ENCODE measurements at places on chromosomes 4 and X. TPM values are rescaled to one million over a fixed set of nuclear protein-coding genes. Genes with fewer than 3 reads are reported as not detected.
A peak's percentile ranks its signal among the peaks of the same experiment; 100 is the strongest.

GRCh38 chr4:130542953-130543352 is 1447.0 kb downstream of the C4orf33 start:
- no peak for DNase-seq
- no peak overlapping the region for H3K4me3 ChIP-seq
- H3K27ac ChIP-seq: no peak overlapping the region
- no peaks in the 10 kb centered on the region for H3K27me3 ChIP-seq
- H3K36me3 ChIP-seq: peaks cover 4% of the 10 kb centered on the region
- H3K4me1 ChIP-seq: no peaks in the 10 kb centered on the region

DNA sequence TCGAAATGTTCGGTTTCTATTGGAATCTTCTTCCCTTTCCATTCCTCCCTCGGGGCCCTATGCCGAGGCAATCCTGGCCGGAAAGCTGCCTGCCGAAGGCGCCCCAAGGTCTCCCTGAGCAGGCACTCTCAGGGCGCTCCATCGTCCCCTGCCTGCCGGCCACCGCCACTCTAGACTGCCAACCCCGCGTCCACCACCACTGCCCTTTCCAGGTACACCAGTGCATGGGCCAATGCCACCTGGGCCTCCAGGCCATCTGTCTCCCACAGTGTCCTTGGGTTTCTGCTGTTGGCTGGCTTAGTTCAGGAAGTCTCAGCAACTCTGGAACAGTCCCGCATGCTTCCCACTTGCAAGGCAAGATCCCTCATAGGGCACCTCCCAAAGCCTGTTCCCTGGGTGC is 14.6 kb downstream of the CTAG1A start:
- no peak overlapping the region for H3K4me3 ChIP-seq
- H3K27ac ChIP-seq: no peak overlapping the region
- H3K36me3 ChIP-seq: no peaks in the 10 kb centered on the region
- H3K27me3 ChIP-seq: peaks cover 2% of the 10 kb centered on the region
- H3K4me1 ChIP-seq: peaks cover 10% of the 10 kb centered on the region
- DNase-seq: peak; percentile 31

DNA sequence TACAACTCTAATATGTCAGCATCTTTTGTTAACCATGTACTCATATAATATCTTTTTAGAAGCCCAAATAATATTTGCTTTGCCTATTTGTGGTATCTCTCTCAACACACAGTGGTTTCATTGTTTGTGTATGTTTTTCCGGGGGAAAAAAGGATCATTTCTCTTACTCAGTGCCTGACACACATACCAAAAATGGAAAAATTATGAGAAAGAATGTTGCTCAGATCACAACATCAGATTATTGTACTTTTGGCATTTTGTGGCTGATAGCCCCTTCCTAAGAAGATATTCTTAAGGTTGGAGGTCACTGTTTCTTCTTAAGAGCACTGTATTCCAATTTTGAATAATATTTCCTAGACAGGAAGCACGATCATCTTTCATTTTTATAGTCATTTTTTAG is 93.6 kb downstream of the PDLIM5 start:
- H3K27me3 ChIP-seq: no peaks in the 10 kb centered on the region
- no peaks in the 10 kb centered on the region for H3K36me3 ChIP-seq
- no peak for DNase-seq
- H3K4me3 ChIP-seq: no peak overlapping the region
- H3K4me1 ChIP-seq: no peaks in the 10 kb centered on the region

DNA sequence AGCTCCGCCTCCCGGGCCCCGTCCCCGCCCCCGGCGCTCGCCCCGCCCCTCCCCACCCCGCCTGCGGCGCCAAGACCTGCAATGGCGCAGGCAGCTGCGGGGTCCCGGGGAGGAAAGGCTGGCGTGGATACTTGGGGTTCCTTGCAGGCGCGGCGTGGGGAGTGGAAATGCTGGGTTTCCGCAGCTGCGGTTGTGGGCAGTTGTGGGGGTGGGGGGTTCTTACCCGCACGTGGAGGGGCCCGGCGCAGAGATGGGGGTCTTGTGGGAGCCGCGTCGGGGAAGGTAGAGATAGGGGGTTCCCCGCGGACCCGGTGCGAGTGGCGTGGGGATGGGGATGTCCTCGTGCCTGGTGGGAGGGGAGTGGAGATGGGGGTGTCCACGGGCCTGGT is 680 bp upstream of the ASMTL start:
- peaks cover 25% of the 10 kb centered on the region for H3K4me1 ChIP-seq
- H3K27ac ChIP-seq: peak overlapping the region; percentile 1
- H3K27me3 ChIP-seq: no peaks in the 10 kb centered on the region
- H3K36me3 ChIP-seq: peaks cover 18% of the 10 kb centered on the region
- DNase-seq: peak; percentile 85

DNA sequence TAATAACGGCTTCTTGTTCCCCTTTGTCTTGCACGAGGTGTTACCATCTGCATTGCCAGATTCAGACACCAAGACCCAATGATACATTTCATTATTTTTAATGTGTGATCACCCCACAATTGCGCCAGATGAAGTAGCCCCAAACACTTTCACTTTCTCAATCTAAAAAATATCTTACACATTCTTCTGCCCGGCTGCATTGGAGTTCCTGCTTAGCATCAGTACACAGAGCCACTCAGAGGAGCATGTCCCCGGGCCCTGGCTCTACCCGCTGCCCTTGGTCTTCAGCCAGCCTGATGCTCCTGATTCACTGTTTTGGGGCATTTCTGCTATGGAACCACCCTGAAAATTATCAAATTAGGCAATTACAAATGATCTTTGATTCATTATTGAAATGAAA is 66.0 kb upstream of the TENM3 start:
- no peak overlapping the region for H3K4me3 ChIP-seq
- H3K27me3 ChIP-seq: no peaks in the 10 kb centered on the region
- no peak overlapping the region for H3K27ac ChIP-seq

GRCh38 chr4:40918330-40918729 is 168.6 kb downstream of the NSUN7 start:
- H3K27me3 ChIP-seq: peaks cover 3% of the 10 kb centered on the region
- no peaks in the 10 kb centered on the region for H3K4me1 ChIP-seq
- H3K27ac ChIP-seq: no peak overlapping the region

DNA sequence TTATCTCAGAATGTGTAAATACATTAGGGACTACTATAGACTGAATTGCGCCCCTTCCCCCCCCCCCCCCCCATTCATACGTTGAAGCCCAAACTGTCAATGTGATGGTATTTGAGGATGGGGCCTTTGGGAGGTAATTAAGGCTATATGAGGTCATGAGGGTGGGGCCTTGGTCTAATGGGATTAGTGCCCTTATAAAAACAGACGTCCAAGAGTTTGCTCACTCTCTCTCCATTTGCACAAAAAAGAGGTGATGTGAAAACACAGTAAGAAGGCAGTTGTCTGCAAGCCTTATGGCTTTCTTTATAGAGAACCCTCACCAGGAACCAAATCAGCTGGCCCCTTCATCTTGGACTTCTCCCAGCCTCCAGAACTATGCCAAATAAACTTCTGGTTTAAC is 15.3 kb downstream of the SPACA5 start:
- H3K27ac ChIP-seq: no peak overlapping the region
- no peaks in the 10 kb centered on the region for H3K36me3 ChIP-seq
- DNase-seq: no peak
- H3K4me3 ChIP-seq: no peak overlapping the region

GRCh38 chrX:49176421-49177326 is 5.0 kb downstream of the PLP2 start:
- H3K36me3 ChIP-seq: peaks cover 6% of the 10 kb centered on the region
- no peak for DNase-seq
- no peak overlapping the region for H3K27ac ChIP-seq
- no peaks in the 10 kb centered on the region for H3K27me3 ChIP-seq
- H3K4me1 ChIP-seq: no peaks in the 10 kb centered on the region

DNA sequence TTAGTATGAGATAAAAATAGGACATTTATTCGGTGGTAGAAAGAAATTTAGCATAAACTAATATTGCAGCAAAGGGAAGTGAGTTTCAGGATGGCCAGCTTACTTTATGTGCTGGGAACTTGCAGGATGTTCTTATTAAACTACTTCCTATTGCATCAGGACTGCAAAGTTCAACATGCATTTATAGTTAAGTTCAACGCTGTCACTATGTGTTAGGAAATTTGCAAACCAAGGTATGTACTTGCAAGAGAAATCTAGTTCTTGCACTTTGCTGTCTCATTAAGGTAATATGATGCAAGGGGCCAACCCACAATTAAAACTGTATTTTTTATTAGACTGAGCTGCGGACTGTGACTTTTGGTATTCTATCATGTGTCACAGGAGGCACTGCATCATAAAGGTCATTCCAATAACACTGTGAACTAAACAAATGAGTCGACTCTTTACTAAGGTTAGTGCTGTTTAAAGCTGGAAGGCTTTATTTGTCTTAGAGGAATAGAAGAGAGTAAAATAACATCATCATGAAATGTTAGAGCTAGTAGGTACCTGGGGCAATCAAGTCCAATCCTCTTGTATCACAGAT is 1525.7 kb upstream of the TENM3 start:
- H3K27ac ChIP-seq: no peak overlapping the region
- no peaks in the 10 kb centered on the region for H3K4me1 ChIP-seq
- no peaks in the 10 kb centered on the region for H3K27me3 ChIP-seq
- H3K36me3 ChIP-seq: no peaks in the 10 kb centered on the region

DNA sequence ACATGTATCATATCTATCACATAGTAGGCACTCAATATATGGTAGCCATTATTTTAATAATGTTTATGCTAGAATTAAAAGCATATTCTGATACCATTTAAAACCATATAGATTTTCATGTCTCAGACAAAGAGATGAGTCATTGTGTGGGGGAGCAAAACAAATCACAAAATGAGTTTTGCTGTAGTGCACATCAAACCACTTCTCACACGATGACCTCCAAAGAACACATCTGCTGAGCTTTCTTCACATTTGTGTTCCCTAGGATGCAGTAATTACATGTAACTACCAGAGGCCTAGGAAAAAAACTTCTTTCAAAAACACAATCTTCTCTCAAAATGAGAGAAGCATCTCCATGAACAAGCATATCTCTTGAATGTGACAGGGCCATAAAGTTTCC is 56.1 kb upstream of the BRS3 start:
- H3K27me3 ChIP-seq: peaks cover 22% of the 10 kb centered on the region
- H3K27ac ChIP-seq: no peak overlapping the region
- DNase-seq: no peak
- no peak overlapping the region for H3K4me3 ChIP-seq

DNA sequence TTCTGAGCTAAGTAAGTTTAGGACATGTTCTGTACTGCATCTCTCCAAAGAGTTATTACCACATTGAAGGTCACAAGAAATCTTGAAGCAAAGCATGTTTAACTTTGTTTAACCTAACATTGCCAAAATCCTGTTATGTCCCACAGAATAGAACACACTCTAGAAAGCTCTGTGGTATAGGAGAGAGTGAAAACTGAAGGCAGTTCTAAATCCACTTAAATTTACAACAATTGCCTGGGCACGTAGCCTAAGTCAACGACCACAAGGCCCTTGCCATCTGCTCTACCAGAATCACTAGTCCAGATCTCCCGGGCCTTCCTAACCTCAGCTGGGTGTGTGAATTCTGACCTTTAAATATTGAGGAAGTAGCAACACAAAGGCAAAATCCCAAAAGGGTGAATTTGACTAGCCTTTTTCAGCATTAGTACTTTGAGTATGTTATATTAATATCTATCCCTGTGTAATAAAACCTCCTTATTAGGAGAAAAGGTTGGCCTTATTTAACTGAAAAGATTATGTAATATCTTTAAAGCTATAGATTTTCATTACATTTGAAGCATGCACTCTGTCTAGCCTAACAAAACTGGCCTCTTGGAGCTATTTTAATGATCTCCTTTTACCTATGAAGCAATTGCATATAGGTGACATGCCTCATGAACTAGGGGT is 4.5 kb upstream of the MAML3 start:
- no peak for DNase-seq
- no peaks in the 10 kb centered on the region for H3K36me3 ChIP-seq
- no peak overlapping the region for H3K4me3 ChIP-seq
- H3K4me1 ChIP-seq: peaks cover 15% of the 10 kb centered on the region
- H3K27me3 ChIP-seq: peaks cover 24% of the 10 kb centered on the region

- DNase-seq: no peak
- H3K27ac ChIP-seq: no peak overlapping the region
- no peak overlapping the region for H3K4me3 ChIP-seq
- no peaks in the 10 kb centered on the region for H3K4me1 ChIP-seq
- peaks cover 11% of the 10 kb centered on the region for H3K27me3 ChIP-seq
- H3K36me3 ChIP-seq: peaks cover 5% of the 10 kb centered on the region
These were observed 7.1 kb downstream of the RASSF6 start for GRCh38 chr4:73613130-73613529.

DNA sequence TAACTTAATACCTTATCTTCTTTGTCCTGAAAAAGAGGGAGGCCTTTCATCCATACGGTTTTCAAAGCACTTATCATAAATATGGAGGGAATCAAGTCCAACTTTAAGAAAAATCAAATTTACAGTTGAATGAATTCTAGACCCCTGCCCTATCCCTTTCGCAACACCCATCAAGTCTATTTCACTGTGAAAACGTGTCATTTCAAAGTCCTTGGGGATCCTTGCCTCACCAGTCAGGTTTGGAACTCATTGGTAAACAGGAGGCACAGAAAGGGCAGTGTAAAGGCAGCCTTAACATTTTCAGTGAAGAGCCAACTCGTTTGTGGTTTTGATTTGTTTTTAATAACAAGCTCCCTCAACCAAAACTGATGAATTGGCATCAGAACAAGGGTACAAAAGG is 66.5 kb downstream of the AMOT start:
- H3K27me3 ChIP-seq: no peaks in the 10 kb centered on the region
- H3K4me1 ChIP-seq: no peaks in the 10 kb centered on the region
- no peaks in the 10 kb centered on the region for H3K36me3 ChIP-seq
- H3K4me3 ChIP-seq: no peak overlapping the region

DNA sequence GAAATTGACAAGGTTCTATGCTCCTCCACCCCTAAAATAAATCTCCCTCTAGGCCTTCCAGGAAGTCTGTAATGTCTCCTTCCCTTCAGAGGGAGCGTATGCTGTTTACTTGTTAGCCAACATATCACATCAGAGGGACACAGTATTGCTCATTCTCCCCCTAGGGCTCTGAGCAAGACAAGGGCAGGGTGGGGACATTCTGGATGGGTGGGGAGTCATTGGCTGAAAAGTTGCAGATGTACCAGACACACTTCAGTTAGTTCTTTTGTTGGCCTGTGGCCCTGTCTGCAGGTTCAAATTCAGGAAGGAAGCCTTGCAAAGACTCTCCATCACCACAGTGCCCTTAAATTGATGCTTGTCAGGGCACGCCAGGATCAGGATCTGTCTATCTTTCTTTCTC is 106.3 kb upstream of the TEX13D start:
- H3K27ac ChIP-seq: peak overlapping the region; percentile 55
- DNase-seq: no peak
- H3K4me3 ChIP-seq: peak overlapping the region; percentile 58
- H3K4me1 ChIP-seq: peaks cover 28% of the 10 kb centered on the region
- no peaks in the 10 kb centered on the region for H3K36me3 ChIP-seq

GRCh38 chr4:145956288-145956890 is 17.8 kb upstream of the ZNF827 start:
- no peak overlapping the region for H3K27ac ChIP-seq
- H3K27me3 ChIP-seq: peaks cover 8% of the 10 kb centered on the region
- no peaks in the 10 kb centered on the region for H3K4me1 ChIP-seq
- no peak for DNase-seq
- H3K4me3 ChIP-seq: no peak overlapping the region
- H3K36me3 ChIP-seq: no peaks in the 10 kb centered on the region

Gene HPGDS
- 1.5 TPM for total RNA-seq

Gene OPRPN
- total RNA-seq: not detected

Gene RNF150
- total RNA-seq: not detected

Gene SPP1
- not detected for total RNA-seq

Gene SHOX
- not detected for total RNA-seq

Gene MAP3K15
- not detected for total RNA-seq

Gene ZNF141
- 26.5 TPM for total RNA-seq

Measured in natural killer cell treated with Interleukin-12 subunit alpha and Interleukin-12 subunit beta and Interleukin-15 and Interleukin-18, amount 100 ng/mL, for 72 hours (primary cell).